ENCODE measurements at places on chromosomes 3 and 15.

GRCh38 chr15:65791335-65792137, 557 bp downstream of the DENND4A start:
- DNase-seq = no peak

GRCh38 chr3:157117206-157117605, 42.7 kb downstream of the CCNL1 start:
- DNase-seq = no peak

GRCh38 chr3:8875836-8876235, 87.4 kb downstream of the RAD18 start:
- no peak for DNase-seq

DNA sequence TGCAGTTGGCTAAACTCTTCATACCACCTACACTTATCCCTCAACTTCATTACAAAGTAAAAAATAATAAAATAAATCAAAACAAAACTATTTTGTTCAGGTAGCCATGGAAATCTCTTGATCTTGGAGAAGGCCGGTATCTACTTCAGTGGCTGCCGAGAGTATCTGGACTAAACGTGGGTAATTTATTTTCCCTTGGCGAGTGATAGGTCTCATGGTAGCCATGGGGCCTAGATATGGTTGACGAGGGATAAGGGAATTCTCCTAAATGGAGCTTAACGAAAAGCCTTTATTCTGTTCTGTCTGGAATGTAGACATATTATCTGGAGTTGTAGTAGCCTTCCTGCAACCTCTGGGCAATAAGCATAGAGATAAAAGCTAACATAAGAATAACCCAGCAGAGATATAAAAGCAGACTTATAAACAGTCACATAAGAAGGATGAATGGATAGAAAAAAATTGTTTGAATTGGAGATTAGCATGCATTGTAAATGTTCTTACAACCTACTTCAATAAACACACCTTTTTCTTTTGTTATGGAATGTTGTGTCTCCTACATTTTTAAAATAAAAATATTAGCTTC, 281.3 kb upstream of the ARRDC4 start:
- DNase-seq = no peak

Measured in activated CD4-positive, alpha-beta memory T cell treated with anti-CD3 and anti-CD28 coated beads, Interleukin-2, amount 10 ng/mL, durations not matched to agents 7 days and 5 days (primary cell).